ENCODE measurements at places on chromosomes 11 and 22. TPM values are rescaled to one million over a fixed set of nuclear protein-coding genes. Genes with fewer than 3 reads are reported as not detected.

GRCh38 chr22:31947296-31947695 is 3.0 kb downstream of the YWHAH start:
- DNase-seq, result no peak

- no peak for DNase-seq
Measured at GRCh38 chr11:60743058-60743457, 13.6 kb upstream of the MS4A15 start.

GRCh38 chr11:35158701-35159510 is 19.9 kb downstream of the CD44 start:
- no peak for DNase-seq

- no peak for DNase-seq
Measured at GRCh38 chr11:81792416-81792815, 941.2 kb downstream of the FAM181B start.

CCDC116 gene
- total RNA-seq, result 0.43 TPM

GRIA4 gene
- 0.43 TPM for total RNA-seq
